ENCODE measurements at places on chromosomes 5 and 9. TPM values are rescaled to one million over a fixed set of nuclear protein-coding genes. Genes with fewer than 3 reads are reported as not detected.

DNA sequence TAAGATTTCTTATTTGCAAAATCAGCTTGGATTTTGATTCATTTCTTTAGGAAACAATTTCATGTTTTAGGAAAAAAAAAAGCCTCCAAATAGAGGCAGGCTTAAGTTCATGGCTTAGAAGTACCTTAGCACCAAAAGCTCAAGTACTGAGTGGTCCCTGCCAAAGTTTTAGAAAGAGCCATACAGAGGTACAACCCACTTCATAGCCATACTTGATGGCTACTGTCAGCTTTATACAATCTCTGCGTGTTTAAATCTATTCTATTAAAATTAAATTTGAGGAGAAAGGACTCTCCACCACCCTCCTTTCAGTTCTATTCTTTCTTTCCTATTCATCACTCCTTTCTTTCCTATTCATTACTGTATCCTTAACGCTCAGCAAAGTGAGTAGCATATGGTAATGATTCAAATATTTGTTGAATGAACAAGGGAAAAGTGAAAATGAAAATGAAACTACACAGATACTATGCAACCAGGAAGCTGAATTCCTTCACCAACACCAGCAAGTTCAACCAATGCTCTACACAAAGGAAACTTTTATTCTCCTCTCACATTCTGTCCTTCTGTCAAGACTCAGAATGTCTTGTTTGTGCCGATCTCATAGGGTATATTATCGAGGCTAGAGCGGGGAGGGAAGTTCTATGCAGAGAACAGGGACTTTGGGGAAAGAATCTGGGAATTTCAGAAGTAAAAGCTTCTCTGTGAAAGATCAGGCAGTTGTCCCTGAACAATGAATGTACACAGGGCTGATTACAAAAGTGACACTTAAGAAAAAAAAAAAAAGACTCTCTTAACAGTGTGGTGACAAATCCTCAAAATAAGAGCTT, 138.6 kb upstream of the SPEF2 start:
- peak; percentile 23 for DNase-seq

- no peak for DNase-seq
These were observed 136.0 kb upstream of the NREP start for GRCh38 chr5:111892949-111893348.

DNA sequence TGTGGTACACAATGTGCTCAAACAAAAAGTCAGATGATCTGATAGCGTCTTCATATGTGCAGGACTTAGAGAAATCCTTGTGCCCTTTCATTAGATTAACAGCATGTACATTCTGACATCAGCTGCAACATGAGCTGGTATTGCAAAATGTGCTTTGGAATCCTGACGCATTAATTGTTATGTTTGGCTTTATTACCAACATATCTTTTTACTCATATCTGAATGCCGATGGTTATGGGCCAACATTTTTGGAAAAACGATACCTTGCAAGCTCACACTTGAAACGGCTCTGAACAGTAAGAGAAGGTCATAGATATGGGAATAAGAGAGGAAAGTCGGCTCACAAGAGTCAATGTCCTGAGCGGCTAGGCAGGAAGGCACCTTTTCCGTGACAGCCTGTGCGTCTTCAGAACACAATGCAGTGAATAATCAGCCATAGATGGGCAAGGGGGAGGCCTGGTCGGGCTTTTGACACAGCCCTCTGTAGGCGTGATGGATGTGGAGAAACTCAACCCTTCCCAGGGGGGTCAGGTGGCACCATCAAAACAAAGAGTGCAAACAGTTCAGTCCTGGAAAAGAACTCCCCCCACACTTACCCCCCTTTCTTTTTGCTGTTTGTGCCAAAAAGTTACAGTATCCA, 36.4 kb upstream of the GAS1 start:
- no peak for DNase-seq

DNA sequence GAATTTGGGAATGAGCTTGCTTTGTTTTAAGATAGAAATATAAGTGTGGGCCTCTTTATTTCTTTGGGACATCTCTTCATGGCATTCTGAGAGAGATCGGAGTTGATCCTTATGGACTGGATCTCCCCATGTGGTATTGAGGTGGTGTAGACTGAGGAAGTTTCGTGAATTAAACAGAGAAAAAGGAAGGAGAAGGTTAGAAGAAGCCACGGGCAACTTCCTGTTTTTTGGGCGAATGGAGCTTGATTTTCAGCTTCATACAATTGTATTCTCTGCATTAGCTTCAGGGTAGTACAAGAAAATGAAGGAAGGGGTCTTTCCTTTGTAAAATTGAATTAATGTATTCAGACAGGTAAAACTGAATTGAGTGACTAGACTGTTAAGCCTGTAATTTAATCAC, 70.5 kb upstream of the HMHB1 start:
- no peak for DNase-seq

GRCh38 chr5:2887481-2888348, 136.2 kb upstream of the IRX2 start:
- DNase-seq, result no peak

DNA sequence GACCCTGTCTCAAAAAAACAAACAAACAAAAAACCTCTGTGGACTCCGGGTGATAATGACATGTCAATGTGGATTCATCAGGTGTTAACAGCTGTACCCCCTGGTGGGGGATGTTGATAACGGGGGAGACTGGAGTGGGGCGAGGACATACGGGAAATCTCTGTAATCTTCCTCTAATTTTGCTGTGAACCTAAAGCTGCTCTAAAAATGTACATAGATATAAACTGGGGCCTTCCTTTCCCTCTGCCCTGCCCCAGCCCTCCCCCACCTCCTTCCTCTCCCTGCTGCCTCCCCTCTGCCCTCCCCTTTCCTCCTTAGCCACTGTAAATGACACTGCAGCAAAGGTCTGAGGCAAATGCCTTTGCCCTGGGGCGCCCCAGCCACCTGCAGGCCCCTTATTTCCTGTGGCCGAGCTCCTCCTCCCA, 1.4 kb upstream of the CEL start:
- no peak for DNase-seq

GRCh38 chr5:38556599-38557307, at the start of gene LIFR:
TSS of gene LIFR (minus strand) at chr5:38556646. CDS start at chr5:38530647, 25,999 bp downstream.
- no peak for DNase-seq

DNA sequence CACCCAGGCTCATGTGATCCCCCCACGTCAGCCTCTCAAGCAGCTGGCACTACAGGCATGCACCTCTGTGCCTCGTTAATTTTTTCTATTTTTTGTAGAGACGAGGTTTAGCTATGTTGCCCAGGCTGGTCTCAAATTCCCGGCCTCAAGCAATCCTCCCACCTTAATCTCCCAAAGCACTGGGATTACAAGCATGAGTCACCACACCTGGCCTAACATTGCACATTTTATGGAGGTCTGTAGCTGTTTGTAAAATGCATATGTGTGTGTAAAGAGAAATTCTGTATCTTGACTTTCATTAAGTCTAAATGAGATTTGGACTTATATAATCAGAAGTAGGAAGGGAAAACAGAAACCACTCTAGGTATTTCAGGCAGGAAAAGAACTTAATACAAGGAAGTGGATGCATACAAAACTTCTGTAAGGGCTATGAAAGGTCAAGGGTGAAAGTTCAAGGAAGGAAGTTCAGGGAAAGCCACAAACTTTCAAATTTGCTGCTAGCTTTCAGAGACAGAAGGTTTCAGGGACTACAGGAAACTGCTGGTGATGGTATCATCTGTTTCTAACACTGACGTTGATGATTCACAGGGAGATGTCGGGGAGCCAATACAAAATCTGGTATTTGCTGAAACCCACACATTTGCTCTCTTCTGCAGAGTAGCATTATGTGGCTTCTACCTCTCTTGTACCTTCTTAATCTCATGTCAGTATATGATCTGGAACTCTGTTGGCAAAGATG, 209.4 kb downstream of the PIK3R1 start:
- no peak for DNase-seq

GRCh38 chr9:114396558-114397218, 8.9 kb upstream of the AKNA start:
- DNase-seq, result no peak

- no peak for DNase-seq
These were observed 28.7 kb downstream of the DNAJC21 start for GRCh38 chr5:34957857-34958690.

The NMUR2 gene
- not detected for total RNA-seq

The NDUFA8 gene
- total RNA-seq, result 37.3 TPM

The PCDHA9 gene
- under 0.01 TPM for total RNA-seq

The HMMR gene
- total RNA-seq, result 7.1 TPM

The ZFP2 gene
- 2.9 TPM for total RNA-seq

The CDKN2B-AS1 gene
- total RNA-seq, result 0.04 TPM
